ENCODE measurements at places on chromosomes 1 and 21.

GRCh38 chr1:167705250-167705649 lies 16.5 kb upstream of the MPZL1 start:
- no peak for DNase-seq

DNA sequence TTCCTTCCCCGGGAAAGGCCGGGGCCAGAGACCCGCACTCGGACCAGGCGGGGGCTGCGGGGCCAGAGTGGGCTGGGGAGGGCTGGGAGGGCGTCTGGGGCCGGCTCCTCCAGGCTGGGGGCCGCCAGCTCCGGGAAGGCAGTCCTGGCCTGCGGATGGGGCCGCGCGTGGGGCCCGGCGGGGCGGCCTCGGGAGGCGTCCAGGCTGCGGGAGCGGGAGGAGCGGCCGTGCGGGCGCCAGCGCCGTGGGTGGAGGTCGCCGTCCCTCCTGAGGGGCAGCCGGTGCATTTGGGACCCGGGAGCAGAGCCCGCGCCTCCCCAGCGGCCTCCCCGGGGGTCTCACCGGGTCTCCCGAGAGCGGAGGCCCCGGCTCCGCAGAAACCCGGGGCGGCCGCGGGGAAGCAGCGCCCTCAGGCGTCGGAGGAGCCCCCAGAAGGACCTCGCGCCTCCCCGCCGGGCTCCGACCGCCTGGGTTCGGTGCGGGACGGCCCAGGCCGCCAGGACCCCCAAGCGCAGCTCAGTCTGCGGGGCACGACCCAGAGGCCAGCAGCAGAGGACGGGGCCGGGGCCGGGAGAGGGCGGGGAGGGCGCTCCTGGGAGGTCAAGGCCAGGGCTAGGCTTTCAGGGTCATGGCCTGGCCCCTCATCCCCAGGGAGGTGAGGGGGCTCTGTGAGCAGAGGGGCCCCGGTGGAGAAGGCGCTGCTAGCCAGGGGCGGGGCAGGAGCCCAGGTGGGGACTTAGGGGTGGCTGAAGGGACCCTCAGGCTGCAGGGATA lies 7.2 kb upstream of the SLX9 start:
- no peak for DNase-seq

GRCh38 chr1:176046926-176047325 lies 160.2 kb downstream of the COP1 start:
- no peak for DNase-seq

DNA sequence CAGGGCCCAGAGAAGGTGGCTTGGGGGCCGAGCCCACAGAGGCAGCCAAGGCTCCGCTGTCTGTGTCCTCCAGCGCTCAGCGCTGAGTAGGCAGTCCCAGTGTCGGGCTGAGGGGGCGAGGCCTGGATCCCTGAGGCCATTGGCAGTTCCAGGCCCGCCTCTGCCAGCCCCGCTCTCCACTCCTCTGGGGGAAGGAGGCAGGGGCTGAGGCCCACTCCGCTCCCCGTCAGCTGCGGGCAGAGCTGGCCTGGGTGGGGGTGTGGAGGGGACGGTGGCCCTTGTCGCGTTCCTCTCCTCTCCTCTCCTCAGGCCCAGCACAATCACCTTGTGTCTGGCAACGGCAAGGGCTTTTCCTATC lies 132.8 kb downstream of the CASZ1 start:
- DNase-seq = no peak

GRCh38 chr1:44417351-44418021 lies 12.4 kb downstream of the RNF220 start:
- no peak for DNase-seq

GRCh38 chr1:57165546-57165945 lies 199.7 kb upstream of the C8B start:
- no peak for DNase-seq

DNA sequence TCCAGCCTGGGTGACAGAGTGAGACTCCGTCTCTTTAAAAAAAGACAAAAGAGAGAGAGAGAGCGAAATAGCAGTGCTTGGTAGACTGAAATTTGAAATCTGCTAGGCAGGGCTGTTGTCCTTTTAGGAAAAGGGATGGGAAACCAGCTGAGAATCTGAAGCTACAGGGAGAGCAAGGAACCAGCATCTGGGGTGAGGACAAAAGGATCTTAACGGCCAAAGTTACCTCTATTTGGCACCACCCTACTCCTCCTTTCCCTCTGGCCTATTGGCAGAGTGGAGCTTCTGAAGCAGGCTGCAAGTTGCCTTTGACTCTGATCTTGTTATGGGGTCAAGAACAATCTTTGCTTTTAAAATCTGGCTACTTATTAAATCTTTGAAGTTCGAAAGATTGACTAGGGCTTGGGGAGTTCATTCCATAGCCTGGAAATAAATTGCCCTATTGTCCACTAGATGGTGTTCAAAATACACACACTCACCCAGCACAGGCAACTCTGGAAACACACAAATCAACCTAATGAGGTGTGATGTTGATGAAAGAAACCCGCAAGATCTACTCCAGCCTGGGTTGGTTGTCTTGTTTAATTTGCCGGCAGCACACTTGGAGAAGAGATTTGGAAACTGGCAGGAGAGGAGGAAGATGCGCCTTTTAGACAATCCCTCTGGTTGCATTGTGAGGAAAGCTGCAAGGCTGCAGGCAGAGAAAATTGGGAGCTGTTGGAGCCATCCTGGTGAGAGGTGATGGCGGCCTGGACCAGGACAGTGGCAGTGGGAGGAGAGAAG lies 16.5 kb upstream of the PARP1 start:
- no peak for DNase-seq

- DNase-seq = no peak
These were observed 55.9 kb downstream of the OLIG1 start for GRCh38 chr21:33125680-33126375.

- DNase-seq = no peak
These were observed 29.6 kb downstream of the ACOT11 start for GRCh38 chr1:54577612-54578011.

DNA sequence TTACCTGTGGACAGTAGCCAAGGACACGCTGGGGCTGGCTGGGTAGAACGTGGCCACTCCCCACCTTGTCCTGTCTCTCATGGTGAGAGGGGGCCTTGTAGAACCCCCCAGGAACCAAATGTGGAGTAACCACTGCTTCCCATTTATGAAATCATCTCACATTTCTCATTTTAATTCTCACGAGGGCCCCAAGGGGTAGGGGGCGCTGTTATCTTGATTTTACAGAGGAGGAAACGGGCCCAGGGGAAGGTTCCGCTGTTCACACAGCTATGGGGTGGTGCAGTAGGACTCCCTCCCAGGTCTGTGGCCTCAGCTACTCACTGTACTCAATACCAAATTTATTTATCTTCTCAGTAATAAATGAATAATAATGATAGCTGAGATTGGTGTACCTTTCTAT lies 5.5 kb downstream of the SMPDL3B start:
- peak; percentile 57 for DNase-seq

DNA sequence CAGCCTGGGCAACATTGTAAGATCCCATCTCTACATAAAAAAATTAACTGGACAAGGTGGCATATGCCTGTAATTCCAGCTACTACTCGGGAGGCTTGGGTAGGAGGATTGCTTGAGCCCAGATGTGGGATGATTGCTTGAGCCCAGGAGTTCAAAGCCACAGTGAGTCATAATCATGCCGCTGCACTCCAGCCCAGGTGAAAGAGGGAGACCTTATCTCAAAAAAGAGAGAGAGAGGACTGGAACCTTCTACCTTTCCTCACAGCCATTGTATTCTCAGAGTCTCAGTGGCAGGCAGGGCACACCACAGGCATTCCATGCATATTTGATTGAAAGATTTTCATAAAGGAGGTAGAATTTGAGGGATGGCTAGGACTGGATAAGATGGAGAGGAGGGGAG lies 78.4 kb downstream of the KIF14 start:
- DNase-seq = no peak

- DNase-seq = no peak
These were observed 10.6 kb upstream of the C1orf162 start for GRCh38 chr1:111463029-111463683.

Measured in stimulated activated CD4-positive, alpha-beta T cell treated with anti-CD3 and anti-CD28 coated beads, Interleukin-12 subunit alpha, Interleukin-12 subunit beta, amount 100 ng/mL, for 48 hours (primary cell).